ENCODE measurements at places on chromosomes 6 and 20.
A peak's percentile ranks its signal among the peaks of the same experiment; 100 is the strongest.

DNA sequence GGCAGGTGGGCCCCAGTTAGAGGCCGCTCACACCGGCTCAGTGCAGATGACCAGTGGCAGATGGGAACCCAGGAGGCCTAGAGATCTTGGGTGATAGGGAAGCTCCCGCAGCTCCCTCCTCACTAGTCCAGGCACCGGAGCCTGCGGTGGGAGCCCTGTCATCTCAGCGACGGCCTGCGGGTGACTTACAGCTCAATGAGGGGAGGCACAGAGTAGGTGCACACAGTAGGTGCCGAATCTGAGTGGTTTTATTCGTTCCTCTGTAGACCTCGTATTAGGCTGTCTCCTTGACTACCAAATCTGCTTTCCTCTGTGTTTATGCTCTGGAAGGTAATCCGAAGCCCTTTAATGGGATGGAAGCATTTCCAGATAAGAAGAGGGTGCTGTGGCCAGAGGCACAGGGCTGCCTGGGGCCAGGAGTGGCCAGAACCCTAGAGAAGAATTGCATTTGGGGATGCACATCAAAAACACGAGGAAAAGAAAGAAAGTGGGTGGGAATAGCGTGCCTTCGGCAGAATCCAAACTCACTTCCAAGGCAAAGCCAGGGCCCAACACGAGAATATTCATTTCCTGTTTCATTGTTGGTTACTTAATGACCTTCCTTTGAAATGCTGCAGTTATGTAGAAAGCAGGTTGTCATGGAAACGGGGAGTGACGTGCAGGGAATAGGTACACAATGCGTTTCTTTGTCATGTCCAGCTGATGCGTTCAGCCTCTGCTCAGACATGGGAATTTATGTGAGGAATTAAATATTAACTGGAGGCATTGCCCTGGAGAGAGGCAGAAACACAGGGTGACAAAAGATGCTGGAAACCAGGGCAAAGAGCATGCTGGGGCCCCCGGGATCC, 24.7 kb downstream of the MYT1 start:
- DNase-seq = no peak

- no peak for DNase-seq
These were observed 17.4 kb upstream of the CD83 start for GRCh38 chr6:14100138-14100537.

- DNase-seq = no peak
These were observed 17.6 kb upstream of the CTAGE9 start for GRCh38 chr6:131728296-131728939.

GRCh38 chr6:82507112-82507511, 143.5 kb downstream of the TPBG start:
- DNase-seq = no peak

DNA sequence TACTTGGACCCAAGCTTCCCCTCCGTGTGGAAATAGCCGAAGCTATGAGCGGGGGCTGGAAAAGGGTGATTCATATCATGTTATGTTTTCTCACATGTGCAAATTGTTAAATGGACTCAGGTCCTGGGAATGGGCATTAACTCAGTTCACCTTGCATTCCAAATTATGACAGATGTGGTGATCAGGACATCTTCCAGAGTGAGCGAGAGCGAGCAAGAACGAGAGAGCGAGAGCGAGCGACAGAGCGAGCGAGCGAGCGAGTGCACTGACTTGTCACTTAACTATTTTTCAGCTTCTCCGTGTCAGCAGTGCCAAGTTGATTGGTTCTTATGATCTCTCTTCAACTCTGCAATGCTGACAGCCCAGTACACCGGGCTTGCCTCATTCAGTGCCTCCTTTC, 437.4 kb upstream of the NRSN1 start:
- DNase-seq = no peak

GRCh38 chr20:51092338-51092737, 69.4 kb upstream of the KCNG1 start:
- DNase-seq = no peak

DNA sequence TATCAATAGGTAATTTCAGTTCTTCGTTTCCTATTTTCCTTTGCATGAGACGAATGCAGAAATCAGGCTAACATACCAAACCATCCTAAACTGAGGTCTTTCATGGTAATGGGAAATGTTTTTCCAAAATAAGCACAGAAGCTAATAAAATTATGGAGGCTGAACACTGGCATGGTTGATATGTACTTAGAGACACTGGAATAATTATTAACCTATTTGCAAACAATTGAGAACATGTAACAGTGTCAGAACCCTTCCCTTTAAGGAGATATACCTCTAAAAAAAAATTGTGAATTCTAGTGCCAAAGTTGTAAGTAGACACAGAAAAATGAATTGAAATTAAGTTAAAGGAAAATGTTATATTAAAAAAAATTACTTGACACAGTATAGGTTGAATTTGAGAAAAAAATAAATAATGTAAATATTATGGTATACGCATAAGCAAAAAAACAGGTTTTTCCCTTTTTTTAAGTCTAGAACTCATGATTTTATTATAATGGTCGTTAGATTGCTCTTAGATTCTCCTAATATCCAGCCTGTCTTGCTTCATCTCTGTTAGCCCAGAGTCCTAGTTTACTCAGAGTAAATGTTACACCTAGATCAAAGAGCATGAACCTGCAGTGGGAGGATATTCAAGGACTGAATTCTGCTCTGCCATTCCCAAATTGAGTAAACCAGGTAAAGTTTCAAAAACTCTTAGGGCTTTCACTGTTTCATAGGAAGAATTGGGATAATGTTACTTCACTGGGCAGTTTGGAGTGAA, 1.7 kb downstream of the SLC17A2 start:
- no peak for DNase-seq

DNA sequence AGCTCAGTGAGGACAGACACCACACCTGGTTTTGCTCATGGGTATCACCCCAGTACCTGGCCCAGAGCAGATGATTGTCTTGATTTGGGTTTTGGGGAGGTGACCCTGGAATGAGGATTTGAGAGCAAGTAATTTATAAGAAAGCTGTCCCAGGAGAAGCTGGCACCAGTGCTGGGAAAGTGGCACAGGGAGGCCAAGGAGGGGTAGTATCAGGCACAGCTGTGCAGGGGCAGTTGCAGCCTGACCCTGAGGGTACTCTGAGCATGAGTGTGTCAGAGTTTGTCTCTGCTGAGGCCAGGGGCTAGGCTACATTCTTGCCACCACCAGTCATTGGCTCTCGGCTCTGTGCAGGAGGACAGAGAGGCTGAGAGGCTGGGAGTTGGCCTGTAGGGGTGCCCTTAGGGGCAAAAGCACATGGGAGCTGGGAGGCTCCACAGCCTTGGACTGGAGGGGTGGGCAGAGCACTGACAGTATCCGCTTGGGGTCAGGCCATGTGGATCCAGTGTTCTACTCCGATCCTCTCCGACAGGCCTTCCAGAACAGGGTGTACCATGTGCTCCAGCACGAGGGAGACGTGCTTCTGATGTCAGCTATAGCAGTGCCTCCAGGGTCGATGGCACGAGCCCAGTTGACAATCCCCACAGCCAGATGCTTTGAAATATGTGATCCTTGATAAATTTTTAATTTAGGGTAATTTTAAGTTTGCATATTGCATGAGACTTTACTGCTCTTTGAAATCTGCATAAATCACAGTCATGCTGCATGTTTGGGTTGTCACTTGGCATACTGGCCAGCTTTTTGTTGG, 121.3 kb downstream of the PHACTR3 start:
- DNase-seq = no peak

DNA sequence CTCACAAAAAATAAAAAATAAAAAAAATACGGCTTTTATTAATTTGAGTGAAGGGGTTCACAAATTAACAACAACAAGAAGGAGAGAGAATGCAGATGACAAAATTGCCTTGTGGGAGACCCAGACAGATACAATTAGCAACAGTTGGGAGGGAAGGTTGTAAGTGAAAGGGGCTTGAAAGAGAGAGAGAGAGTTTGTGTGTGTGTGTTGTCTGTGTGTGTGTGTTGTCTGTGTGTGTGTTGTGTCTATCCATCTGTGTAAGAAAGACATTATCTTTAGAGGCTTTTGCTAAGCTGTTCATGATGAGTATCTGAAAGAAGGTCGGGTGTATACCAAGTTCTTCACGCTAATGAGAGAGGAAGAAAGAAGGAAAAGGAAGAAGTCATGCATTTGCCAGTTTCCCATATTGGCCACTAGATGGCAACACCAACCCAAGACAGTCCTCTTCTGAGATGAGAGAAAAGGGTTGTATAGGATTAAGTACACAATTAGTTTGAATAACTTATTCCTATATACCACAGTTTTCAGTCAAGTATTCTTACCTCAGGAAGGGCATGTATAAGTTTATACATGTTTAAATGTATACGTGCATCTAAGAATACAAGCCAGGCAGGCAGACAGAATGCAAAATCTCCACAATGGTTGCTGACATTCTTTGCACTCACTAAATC, 63.7 kb upstream of the CD2AP start:
- DNase-seq = no peak

- DNase-seq = no peak
These were observed 6.0 kb downstream of the MKKS start for GRCh38 chr20:10428008-10428407.

- no peak for DNase-seq
These were observed 55.1 kb downstream of the CEBPB start for GRCh38 chr20:50245498-50246366.

DNA sequence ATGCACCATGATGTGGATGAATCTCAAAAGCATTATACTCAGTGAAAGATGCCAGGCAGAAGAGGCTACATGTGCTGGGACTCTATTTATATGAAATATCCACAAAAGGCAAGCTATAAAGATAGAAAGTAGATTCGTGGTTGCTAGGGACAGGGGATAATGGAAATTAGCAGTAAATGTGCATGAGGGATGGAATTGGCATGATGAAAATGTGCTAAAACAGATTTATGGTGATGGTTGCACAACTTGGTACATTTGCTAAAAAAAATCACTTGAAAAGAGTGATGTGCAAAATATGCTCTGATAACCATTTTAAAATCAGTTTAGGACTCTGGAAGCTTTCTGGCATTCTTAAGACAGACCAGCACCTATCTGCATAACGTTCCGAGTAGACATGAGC, 61.6 kb downstream of the ALDH8A1 start:
- DNase-seq = no peak

- DNase-seq = no peak
These were observed 391.0 kb downstream of the CDC5L start for GRCh38 chr6:44778513-44778912.

DNA sequence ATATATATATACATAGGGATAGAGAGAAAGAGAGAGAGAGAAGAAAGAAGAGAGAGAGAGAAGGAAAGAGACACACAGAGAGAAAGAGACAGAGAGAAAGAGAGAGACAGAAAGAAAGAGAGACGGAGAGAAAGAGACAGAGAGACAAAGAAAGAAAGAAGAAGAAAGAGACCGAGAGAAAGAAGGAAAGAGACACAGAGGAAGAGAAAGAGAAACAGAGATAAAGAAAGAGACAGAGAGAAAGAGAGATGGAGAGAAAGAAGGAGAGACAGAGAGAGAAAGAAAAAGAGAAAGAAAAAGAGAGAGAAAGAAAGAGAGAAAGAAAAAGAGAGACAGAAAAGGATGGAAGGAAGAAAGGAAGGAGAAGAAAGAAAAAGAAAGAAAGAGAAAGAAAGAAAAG, 46.9 kb upstream of the TASP1 start:
- DNase-seq = no peak

DNA sequence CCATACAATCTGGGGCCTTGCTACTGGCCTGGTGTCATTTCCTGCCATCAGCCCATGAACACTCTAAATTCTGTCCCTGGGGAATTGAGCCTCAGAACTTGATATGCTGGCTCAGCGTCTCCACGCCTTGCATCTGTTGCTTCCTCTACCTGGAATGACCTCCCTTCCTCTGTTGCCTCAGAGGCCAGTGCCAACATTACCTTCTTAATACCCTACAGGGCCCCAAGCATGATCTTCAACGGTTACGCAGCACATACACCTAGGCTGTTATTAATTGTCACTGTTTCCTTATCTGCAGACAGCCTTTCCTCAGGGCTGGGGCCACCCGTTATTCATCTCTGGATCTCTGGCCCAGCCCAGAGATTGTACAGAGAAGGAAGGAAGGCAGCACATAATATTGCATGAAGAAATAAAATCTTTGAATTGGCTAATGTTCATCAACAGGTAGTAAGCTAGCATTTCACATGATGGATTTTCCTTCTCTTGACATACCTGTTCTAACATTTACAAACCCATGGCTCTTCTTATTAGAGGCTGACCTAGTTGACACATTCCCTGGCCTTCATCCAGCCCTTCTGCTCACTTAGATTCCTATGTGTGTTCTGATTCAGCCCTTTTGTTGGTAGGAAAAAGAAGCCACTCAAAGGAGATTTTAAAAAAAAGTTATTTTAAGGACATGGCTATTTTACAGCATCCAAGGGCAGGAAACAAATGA, 8.4 kb upstream of the RNF182 start:
- DNase-seq = no peak

DNA sequence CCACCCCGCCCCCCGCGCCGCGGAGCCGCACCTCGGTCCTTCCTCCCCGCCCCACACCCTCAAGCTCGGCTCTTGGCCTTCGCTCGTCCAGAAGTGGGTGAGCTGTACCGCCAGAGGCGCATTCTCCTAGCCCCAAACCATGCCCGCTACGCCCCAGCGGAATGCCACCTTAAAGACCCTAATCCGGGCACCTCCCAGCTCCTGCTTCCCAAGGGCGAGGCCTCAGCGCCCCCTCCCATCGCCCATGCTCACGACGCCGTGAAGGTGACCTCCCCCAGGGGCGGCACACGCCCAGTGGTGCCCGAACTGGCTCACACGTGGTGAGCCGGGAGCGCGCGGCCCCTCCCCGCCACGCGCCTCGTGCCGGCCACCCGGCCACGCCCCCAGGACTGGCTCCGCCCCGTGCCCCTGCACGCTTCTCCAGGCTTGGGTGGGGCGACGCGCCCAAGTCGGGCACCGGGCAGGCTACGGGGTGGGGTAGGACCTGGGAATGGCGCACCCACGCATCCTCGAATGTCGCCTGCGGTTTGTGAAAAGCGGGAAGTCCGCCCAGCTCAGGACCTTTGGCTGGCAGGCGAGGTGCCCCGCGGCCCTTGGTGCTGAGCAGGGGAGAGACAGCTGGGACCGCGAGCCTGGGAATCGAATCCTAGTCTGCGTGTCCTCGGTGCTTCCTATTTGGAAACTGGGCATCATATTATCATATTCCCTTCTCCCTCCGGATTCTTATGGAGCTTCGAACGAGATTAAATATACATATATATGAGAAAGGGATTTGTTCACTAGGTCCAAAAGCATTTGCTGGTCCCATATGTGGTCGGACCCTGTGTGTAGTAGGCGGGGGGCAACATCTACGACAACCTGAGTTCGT, 941 bp upstream of the SOX12 start:
- DNase-seq = peak; percentile 88

- no peak for DNase-seq
These were observed 1447.6 kb downstream of the GRIK2 start for GRCh38 chr6:102841060-102841459.

DNA sequence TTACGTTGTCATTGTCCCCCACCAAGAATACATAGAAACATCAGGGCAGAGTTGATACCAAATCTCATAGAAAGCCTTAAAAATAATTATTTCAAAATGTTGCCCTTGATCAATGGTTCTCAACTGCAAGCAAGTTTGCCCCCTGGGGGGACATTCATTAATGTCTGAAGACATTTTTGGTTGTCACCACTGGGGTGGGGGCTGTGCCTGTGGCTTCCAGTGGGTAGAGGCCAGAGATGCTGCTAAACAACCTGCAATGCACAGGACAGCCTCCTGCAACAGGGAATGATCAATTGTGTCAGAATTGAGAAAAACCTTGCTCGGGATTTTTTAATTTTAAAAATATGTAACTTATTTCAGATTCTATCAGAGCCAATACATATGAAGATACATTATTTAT, 130.6 kb upstream of the DOK5 start:
- DNase-seq = no peak

All from activated naive CD8-positive, alpha-beta T cell treated with anti-CD3 and anti-CD28 coated beads, Interleukin-2, amount 50 U/mL, for 16 hours (primary cell).